ENCODE measurements at places on chromosomes 12 and 14. TPM values are rescaled to one million over a fixed set of nuclear protein-coding genes. Genes with fewer than 3 reads are reported as not detected.

Gene NEUROD4
- total RNA-seq: not detected

Gene RNF212B
- total RNA-seq: not detected

Gene CBLN3
- total RNA-seq: 3.4 TPM

Gene MMP19
- total RNA-seq: 0.17 TPM

Gene NANOG
- not detected for total RNA-seq

Gene ENDOU
- total RNA-seq: not detected

Gene TSPAN19
- not detected for total RNA-seq

Gene CLEC6A
- not detected for total RNA-seq

Gene SMOC1
- total RNA-seq: not detected

Gene SMCO2
- total RNA-seq: 1.7 TPM

Gene NDUFA12
- total RNA-seq: 118 TPM

Gene EFS
- total RNA-seq: 0.23 TPM

Gene ERP29
- 90.2 TPM for total RNA-seq

Gene SUSD6
- 9.3 TPM for total RNA-seq

Gene SLC10A1
- not detected for total RNA-seq

Gene OSBPL8
- total RNA-seq: 28.5 TPM

Gene KLRC2
- not detected for total RNA-seq

Gene PRB2
- total RNA-seq: not detected

Gene PPHLN1
- 67.6 TPM for total RNA-seq

Gene IPO8
- 19.6 TPM for total RNA-seq

Gene CEP83
- total RNA-seq: 11.8 TPM

Gene CD163
- total RNA-seq: not detected

Gene LMO3
- total RNA-seq: 2.3 TPM

Gene CCDC197
- total RNA-seq: not detected

Gene EML5
- 0.66 TPM for total RNA-seq

Gene OAS2
- total RNA-seq: 10.5 TPM

Gene MFAP5
- total RNA-seq: not detected

Gene OR6C74
- not detected for total RNA-seq

Gene CDC42BPB
- 73.0 TPM for total RNA-seq

Gene NOS1
- total RNA-seq: 0.11 TPM

Gene SBNO1
- total RNA-seq: 25.3 TPM

Gene EMC9
- total RNA-seq: 36.7 TPM

Gene SDSL
- total RNA-seq: 19.9 TPM

Gene KRT7
- 2,979 TPM for total RNA-seq

Gene PTGER2
- total RNA-seq: 4.7 TPM

Gene KRT74
- not detected for total RNA-seq

Gene PIWIL1
- not detected for total RNA-seq

Gene TAS2R30
- 0.66 TPM for total RNA-seq

Gene LRRC43
- total RNA-seq: not detected

Gene PTPRO
- total RNA-seq: not detected

Gene BHLHE41
- 81.0 TPM for total RNA-seq

Gene FGF23
- total RNA-seq: not detected

Gene FAIM2
- not detected for total RNA-seq

Gene TAS2R7
- not detected for total RNA-seq

Gene GALNT16
- total RNA-seq: 0.33 TPM

Gene CD69
- total RNA-seq: 0.75 TPM

Gene STYK1
- 8.6 TPM for total RNA-seq

Gene BCL2L2
- total RNA-seq: 33.5 TPM

Data from PC-3 (cell line).